ENCODE measurements at places on chromosomes 6 and 20. TPM values are rescaled to one million over a fixed set of nuclear protein-coding genes. Genes with fewer than 3 reads are reported as not detected.

DEFB132 gene
- total RNA-seq, result not detected

DNA sequence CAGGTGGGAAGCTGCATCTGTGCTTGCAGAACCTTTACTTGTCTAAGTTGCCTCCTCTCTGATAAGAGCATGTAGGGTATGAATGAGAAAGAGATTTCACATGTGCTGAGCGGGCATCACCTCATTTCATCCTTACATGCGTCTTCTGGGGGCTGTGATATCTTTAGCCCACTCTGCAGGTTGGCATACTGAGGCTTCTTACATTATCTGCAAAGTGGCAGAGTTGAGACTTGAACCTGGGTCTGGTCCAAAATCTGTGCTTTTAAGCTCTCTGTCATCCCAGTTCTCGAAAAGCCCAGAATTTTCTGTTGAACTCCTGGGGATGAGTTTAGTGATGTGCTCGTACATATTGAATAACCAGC, 2.0 kb upstream of the SRC start:
- no peak for DNase-seq

GRCh38 chr6:47134476-47135189, 92.5 kb upstream of the ADGRF1 start:
- DNase-seq, result no peak

DNA sequence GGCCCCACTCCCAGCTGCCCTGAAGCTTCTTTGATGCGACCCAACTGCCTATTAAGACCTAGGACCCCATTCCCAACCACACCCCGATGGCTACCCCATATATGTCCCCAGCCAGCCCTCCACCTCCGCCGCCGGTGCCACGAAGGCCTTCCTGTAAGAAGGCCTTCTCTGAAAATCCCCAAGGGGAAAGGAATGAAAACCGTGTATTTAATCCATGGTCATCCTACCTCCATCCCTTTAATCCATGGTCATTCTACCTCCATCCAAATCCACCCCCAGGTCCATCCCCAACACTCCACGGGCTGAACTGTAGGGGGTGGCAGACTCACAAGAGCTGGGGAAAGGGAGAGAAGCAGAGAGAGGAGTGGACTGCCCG, 545 bp upstream of the VSX1 start:
- peak; percentile 34 for DNase-seq

DNA sequence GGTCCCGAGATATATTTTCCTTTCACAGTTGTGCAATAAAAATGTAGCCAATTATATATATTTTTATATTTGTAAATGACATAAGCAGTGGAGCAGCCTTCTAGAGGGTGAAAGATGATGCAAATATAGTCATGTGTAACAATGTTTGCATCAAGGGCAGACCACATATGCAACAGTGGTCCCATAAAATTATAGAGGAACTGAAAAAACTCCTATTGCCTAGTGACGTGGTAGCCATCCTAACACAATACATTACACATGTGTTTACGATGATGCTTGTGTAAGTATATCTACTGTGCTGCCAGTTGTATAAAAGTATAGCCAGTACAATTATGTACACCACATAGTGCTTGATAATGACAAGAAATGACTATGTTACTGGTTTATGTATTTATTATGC, 162.8 kb downstream of the ZFAND3 start:
- no peak for DNase-seq

- peak; percentile 70 for DNase-seq
Observed at GRCh38 chr6:2958331-2958711, 13.0 kb downstream of the SERPINB6 start.

LPA gene
- not detected for total RNA-seq

DNA sequence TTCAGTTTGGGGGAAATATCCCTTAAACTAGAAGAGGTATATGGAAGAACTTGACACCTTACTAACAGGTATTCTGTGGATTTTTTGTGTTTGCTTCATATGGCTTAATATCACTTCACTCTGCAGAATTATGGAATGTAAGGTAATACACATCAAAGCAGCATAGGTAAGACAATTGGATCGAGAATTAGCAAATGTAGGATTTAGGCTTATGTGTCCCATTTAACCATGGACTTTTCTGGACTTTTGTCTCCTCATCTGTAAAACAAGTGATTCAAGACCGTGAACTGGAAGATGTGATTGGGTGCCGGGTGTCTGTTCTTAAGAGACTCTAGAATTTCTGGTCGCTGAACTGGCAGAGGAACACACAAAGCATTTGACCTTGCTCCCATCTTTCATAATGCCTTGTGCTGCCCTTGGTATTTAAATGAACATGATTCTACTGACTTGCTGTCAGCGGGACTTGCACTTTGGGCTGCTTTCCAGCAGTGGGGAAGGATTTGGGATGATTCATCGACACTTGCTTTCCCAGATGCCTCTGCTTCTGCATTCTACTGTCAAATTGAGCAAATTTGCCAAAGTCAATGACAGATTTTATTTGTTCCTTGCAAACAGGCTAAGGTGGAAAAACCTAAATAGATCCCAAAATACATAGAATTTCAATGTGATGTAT, 199.8 kb downstream of the PLCB1 start:
- no peak for DNase-seq

SLC24A3 gene
- 1.4 TPM for total RNA-seq

BPI gene
- total RNA-seq, result not detected

GRCh38 chr20:25859649-25860530, 163.2 kb upstream of the ZNF337 start:
- DNase-seq, result peak; percentile 81

DNA sequence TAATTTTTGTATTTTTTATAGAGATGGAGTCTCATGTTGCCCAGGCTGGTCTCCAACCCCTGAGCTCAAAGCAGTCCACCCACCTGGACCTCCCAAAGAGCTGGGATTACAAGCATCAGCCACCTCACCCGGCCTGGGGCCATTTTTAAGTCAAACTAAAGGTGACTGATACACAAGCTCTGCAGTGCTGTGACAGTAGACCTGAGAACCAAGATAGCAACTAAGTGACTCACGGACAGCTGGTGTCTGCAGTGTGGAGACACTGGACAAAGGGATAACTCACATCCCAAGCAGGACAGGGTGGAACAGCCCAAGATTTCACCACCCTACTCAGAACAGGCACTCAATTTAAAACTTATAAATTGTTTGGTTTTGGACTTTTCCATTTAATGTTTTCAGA, 402.5 kb downstream of the CD83 start:
- DNase-seq, result no peak

GRCh38 chr6:163668061-163668426, 253.5 kb downstream of the QKI start:
- no peak for DNase-seq

DNA sequence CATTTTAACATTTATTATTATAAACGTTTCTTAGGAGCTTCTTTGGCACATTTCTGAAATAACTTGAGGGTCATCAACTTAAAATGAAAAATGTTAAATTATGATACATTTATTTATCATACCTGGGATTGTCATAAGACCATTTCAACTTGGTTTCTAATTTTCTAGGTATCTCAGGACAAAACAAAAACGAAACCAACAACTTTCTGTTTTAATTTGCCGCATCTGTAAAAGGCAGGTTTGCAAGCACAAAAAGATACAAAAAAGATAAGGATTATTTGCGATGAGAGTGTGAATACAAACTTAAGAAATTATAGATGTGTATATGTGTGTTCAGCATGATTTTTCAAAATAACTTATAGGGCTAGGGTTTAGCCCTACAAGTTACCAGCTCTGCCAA, 395.0 kb upstream of the RUNX2 start:
- no peak for DNase-seq

All from right atrium auricular region (tissue), 2 donors.